ENCODE measurements at places on chromosomes 12 and 14.

DNA sequence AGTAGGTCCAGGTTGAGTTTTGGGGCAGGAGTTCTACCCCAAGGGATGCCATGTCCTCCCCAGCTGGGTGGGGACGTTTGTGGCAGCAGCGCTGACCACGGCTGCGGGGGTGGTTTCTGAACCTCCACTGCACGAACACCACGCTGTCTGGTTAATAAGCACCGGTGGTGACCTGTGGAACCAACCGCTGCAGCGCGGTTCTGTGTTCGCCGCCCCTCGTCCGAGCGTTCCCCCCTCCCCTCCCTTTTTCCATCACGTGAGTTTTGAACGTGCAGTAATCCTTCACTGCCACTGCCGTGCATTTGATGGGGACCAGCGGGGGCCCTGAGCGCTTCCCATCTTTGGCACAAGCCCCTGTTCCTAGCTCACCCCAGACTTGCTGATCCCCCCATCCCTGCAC lies 6.4 kb upstream of the ADSS1 start:
- DNase-seq: no peak

- DNase-seq: no peak
Observed at GRCh38 chr14:56195704-56196103, 77.5 kb downstream of the PELI2 start.

GRCh38 chr14:101364503-101365328 lies 196.6 kb upstream of the DIO3 start:
- no peak for DNase-seq

DNA sequence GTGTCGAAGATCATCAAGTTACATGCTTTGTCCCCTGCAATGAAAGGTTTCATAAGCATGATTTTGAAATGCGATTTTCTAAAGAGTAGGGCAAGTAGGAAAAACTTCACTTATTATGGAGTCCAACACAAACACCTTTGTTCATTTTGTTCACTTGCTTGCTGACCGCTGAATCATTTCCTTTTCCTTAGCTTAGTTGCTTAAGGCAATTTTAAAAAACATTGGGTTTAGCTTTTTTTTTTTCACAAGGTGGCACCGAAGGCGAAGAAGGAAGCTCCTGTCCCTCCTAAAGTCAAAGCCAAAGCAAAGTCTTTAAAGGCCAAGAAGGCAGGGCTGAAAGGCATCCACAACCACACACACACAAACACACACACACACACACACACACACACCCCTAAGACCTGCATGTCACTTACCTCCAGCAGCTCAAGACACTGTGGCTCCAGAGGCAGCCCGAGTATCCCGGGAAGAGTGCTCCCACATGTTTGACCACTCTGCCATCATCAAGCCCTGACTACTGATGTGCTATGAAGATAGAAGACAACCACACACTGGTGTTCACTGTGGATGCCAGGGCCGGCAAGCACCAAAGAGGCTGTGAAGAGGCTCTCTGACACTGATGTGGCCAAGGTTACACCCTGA lies 11.4 kb downstream of the MANSC1 start:
- no peak for DNase-seq

DNA sequence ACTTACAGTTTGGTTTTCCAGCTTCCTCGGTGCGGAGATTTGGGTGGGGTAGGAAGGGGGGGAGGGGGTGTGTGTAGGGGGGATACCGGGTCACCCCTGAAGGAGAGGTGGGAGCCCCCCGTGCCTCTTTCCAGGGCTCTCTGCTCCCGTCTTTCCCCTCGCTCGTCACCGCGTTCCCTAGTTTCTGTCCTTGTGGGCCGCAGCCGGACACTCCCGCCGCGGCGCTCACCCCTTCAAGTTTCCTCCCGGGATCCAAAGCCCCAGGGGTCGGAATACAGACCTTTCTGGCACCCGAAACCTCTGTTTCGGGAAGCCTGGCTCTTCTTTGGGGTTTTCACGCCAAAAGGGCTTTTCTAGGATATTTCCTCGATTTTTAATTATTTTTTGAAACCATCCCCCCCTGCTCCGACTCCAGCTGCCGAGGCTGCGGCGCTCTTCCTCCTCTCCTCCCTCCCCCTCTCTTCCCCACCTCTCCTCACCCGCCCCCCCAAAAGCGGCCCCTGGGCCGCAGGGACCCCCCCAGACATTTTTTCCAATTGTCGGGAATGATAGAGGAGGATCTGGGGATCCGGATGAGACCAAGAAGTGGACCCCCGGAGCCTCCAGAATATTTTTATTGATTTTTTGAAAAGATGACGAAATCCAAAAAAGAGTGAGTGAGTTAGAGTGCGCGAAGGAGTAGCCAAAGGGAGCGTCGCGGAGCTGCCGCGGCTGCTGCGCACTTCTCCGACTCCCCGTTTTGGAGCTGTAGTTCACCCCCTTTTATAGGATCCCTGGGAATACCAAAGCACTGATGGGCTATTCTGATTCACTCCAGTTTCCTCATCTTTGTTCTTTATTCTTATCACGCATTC lies 1.7 kb downstream of the CCND2 start:
- no peak for DNase-seq

DNA sequence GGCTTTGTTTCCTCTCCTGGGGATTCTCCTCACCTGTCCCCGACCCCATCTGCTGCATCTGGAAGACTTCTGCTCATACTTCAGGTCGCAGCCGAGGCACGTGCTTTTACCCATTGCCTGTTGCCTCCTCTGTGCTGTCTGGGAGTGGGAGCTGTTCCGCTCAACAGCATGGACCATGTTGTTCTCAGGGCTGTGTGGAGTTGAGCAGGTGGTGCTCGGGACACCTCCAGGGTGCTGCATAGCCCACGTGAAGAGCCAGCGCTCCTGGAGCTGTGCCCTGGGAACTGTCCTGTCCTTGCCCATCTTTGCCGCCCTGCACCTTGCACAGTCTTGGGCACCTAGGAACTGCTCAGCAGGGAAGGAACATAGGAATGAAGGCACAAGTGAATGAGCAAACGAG lies 62.4 kb downstream of the IQSEC3 start:
- DNase-seq: no peak

GRCh38 chr14:95363468-95363954 lies 43.8 kb upstream of the CLMN start:
- no peak for DNase-seq

DNA sequence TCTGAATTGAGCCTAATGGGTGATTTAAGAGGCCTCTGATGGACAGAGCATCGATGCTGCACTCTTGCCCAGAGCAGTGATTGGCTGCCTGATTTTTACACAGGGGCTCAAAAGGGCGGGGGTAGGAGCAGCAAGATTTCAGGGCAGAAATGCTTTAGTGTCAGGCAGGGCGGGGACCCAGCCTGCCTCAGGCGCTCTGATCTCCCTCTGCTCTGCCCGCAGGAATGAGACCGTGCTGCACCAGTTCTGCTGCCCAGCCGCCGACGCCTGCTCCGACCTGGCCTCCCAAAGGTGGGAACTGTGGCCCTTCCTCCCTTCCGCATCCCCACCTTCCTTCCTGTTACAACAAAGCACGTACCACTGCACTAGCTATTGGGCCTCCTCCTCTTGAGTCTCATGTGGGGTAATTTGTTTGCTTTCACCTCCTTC lies 32.4 kb downstream of the IQSEC3 start:
- DNase-seq: no peak

- no peak for DNase-seq
Observed at GRCh38 chr12:96195845-96196451, 1.8 kb downstream of the ELK3 start.

DNA sequence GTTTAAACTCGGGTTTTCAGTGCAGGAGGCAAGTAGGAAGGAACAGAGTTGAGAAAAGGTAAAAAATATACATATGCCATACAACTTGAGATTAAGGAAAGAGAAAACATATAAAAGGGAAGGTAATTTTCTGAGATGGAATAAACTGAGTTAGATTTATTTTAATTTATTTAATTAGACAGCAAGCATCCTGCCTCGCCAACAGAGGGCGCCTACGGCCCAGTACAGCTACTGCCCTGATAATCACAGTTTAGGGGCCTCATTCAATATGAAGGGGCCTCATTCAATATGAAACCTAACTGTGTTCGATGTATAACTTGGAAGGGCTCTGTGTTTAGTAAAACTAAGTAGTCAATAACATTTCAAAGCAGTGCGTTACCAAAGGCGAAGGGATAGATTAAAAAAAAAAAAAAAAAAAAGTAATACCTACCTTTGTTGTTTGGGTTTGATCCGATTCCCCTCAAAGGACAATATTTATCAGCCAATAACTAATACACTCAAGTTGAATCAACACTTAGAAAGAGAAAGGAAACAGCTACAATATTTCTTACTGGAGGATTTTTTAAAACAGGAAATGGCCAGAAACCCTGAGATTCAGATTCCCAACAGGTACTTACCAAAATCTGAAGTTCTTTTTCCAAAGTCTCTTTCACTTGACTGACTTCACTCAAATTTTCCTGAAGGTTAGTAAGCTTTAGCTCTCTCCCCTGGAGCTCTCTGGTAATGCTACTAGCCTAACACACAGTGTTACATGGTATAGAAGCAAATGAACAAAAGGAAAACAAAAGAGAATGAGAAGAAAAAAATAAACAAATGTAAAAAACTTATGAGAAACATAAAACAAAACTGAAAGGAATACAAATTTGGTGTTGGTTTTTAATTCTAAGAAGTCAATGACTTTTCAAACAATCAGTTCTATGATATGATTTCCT lies 70.0 kb upstream of the VPS33A start:
- no peak for DNase-seq

DNA sequence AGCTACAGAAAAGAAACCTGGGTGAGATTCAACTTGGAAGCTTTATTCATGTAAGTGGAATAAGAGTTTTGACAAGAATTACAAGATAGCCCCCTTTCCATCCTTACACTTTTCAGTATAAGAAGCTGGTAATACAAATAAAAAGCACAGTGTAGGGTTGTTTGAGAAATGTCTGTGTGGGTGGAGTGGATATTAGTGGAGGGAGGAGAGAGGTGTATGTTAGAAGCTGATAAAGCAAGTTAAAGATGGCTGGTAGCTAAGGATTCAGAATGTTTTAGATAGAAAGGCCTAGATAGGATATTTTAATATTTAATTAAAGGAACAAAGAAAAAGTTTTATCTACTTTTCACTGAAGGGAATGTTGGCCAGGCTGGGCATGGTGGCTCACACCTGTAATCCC lies 12.5 kb downstream of the CFAP54 start:
- DNase-seq: no peak

DNA sequence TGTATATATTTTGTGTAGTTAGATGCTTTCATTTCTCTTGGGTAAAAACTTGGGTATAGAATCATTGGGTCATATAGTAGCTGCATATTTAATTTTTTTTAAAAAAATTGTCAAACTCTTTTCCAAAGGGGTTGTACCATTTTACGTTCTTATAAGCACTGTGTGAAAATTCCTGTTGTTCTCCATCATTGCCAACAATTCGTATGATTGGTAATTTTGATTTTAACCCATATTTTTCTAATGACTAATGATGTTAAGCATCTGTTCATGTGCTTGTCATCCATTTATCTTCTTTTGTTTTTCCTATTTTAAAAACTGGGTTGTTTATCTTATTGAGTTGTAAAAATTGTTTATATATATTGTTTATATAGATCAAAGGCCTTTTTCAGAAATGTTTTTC lies 77.4 kb downstream of the OTOGL start:
- no peak for DNase-seq

- DNase-seq: no peak
Observed at GRCh38 chr12:115362339-115362976, 678.5 kb upstream of the TBX3 start.

- DNase-seq: no peak
Observed at GRCh38 chr14:55581342-55581771, 1.4 kb downstream of the KTN1 start.

DNA sequence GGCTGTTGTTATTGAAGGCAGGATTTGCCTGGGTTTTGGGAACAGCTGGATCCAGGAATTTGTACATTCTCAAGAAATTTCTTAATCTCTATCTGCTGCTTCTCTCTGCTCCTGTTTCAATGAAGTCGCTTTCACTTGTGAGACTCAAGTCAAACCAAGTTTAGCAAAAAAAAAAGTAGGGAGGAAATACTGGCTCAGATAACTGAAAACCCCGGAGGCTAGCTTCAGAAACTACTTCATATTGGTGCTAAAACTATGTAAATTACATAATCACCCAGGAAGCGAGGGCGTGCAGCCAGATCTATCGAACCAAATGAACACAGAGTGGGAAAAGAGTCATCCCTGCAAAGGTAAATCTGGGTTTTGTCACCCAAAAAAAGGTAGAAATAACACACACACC lies 68.3 kb upstream of the FICD start:
- no peak for DNase-seq

DNA sequence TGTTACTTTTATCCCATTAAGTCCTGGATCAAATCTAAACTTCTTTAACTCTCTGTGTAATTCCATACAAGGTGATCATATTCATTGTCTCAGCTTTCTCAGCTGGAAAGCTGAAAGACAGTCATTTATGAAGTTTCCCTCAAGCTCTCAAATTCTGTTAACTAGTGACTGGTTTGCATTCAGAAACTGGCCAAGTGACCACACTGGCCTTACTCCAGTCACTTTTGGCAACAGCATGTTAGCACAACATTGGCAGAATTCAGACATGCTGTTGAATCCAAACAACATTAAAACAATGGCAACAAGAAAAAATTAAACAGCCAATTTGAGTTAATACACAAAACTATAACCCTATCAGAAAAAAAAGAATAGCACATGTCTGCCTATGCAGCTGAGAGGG lies 343.3 kb downstream of the MDGA2 start:
- DNase-seq: no peak

Data from activated CD4-positive, CD25-positive, alpha-beta regulatory T cell treated with anti-CD3 and anti-CD28 coated beads, Interleukin-2, amount 50 U/mL, for 16 hours (primary cell).